ENCODE measurements at places on chromosomes 11 and 22. TPM values are rescaled to one million over a fixed set of nuclear protein-coding genes. Genes with fewer than 3 reads are reported as not detected.

- no peak for DNase-seq
Observed at GRCh38 chr11:24589064-24589463, 92.2 kb downstream of the LUZP2 start.

The OR52J3 gene
- not detected for total RNA-seq

The OR5AL1 gene
- total RNA-seq: not detected

The FGF3 gene
- total RNA-seq: not detected

The KRTAP5-7 gene
- not detected for total RNA-seq

- DNase-seq: no peak
Observed at GRCh38 chr11:126352163-126352562, 3.3 kb upstream of the ST3GAL4 start.

DNA sequence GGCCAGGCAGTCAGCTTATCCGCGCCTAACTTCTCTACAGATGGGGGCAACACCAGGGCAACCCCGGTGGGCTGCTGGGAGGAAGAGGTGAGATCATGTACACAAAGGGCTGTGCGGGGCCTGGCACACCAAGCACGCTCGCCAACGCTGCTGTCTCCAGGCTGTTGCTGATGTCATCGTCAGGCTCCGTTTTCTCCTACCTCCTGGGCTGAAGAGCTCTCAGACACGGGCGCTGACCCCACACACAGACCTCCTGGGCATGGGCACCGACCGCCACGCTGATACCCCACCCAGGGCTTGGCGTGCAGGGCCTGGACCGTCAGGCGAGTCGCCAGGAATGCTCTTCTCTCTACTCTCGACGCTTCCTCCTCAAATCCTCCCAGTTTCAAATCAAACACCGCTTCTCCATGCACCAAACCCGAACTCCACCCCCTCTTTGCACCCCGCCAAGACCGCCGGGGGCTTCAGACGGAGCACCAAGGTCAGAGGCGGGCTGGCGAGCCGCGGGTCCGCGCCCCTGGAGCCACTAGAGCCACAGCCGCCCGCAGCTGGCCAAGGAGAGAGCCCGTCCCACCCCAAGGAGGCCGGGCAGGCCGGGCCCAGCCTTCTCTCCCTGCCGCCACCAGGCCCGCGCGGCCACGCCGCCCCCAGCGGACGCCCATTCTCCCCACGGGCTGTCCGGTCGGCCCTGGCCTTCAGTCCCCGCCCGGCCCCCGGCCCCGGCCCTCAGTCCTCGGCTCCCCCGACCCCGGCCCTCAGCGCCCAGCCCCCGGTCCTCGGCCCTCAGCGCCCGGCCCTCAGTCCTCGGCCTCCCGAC, 772 bp downstream of the SBF1 start:
- no peak for DNase-seq

DNA sequence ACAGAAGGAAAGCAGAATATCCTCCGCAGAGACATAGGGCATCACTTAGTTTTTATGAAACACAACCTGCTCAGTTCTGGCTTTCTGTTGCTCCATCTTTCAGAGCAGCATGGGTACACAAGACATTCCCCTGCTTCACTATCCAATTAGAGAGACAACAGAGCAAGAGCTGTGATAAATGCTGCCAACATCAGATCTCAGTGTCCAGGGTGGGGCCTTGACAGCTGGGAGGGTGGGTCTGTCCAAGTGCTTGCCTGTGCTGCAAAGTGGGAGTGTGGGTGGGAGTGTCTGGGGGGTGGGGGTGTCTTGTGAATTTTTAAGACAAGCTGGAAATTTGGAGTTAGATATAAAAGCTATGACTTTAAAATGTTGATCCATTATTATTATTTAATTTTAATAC, 369.6 kb downstream of the TENM4 start:
- DNase-seq: no peak

The VPS51 gene
- 107 TPM for total RNA-seq

The BARX2 gene
- total RNA-seq: not detected

The DUSP8 gene
- 12.8 TPM for total RNA-seq

The MOGAT2 gene
- not detected for total RNA-seq

The OR6T1 gene
- total RNA-seq: not detected

GRCh38 chr11:120179057-120179672, 31.7 kb upstream of the OAF start:
- DNase-seq: no peak

DNA sequence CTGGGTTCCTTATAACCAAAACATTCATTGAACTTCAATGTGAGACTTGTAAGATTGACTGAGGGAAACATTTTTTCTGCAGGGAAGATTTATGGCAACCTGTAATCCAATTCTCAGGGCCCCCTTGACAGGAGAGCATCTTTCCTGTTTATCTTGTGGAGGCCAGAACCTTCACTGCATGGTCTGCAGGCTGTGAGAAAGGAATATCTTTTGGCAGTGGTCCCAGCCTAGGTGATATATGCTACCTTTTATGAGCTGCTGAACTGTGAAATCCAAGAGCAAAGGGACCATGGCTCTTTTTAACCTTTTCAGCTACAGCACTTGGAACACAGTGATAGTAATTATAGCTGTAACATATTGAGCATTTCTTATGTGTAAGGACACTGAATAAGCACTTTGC, 590.2 kb upstream of the B3GAT1 start:
- DNase-seq: no peak

DNA sequence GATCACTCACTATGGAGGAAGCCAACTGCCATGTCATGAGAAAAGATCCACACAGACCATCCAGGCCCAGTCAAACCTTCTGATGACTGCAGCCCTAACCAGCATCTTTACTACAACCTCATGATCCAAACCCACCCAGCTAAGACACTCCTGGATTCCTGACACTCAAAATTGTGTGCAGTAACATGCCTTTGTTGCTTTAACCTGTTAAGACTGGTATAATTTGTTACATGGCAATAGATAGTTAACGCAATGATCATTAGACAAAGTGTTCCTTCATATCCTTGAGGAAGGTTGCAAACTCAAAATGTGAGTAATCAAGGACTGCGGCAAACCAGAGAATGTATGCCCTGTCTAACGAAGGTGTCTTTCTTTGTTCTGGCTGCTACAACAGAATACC, 47.1 kb upstream of the CSNK2A3 start:
- no peak for DNase-seq

- DNase-seq: no peak
Observed at GRCh38 chr11:120334894-120335462, 1.2 kb upstream of the ARHGEF12 start.

The NTM gene
- 3.8 TPM for total RNA-seq

DNA sequence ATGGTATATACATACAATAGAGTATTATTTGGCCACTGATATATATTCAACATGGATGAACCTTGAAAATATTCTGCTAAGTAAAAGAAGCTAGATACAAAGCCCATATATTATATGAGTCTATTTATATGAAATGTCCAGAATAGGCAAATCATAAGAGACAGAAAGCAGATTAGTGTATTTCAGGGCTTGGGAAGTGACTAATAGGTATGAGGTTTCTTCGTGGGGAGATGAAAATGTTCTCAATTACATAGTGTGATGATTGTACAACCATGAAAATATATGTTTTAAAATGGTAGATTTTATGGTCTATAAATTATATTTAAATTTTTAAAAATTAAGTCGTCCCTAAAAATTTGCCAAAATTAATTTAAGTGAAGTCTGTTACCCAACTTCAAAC, 92.2 kb downstream of the STK33 start:
- no peak for DNase-seq

The LARGE2 gene
- total RNA-seq: not detected

All from heart left ventricle (tissue), 16 donors.